ENCODE measurements at places on chromosomes 12 and 14.

GRCh38 chr12:96219700-96220206, 25.6 kb downstream of the ELK3 start:
- no peak for DNase-seq

- no peak for DNase-seq
Observed at GRCh38 chr14:34190717-34191116, 239.8 kb upstream of the EGLN3 start.

DNA sequence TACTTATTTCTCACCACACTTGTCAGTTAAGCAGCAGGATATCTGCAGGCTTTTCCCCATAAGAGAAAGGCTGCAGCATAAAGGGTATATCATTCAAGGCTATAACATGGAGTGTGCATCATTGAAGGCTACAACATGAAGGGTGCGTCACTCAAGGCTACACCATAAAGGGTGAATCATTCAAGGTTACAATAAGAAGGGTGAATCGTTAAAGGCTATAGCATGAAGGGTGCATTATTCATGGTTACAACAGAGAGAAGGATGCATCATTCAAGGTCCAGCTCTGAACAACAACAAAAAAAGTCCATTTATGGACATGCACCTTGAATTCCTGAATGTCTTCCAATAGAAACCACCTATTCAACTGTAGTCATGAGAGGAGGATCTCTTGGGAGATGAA, 32.8 kb upstream of the LUM start:
- DNase-seq: no peak

DNA sequence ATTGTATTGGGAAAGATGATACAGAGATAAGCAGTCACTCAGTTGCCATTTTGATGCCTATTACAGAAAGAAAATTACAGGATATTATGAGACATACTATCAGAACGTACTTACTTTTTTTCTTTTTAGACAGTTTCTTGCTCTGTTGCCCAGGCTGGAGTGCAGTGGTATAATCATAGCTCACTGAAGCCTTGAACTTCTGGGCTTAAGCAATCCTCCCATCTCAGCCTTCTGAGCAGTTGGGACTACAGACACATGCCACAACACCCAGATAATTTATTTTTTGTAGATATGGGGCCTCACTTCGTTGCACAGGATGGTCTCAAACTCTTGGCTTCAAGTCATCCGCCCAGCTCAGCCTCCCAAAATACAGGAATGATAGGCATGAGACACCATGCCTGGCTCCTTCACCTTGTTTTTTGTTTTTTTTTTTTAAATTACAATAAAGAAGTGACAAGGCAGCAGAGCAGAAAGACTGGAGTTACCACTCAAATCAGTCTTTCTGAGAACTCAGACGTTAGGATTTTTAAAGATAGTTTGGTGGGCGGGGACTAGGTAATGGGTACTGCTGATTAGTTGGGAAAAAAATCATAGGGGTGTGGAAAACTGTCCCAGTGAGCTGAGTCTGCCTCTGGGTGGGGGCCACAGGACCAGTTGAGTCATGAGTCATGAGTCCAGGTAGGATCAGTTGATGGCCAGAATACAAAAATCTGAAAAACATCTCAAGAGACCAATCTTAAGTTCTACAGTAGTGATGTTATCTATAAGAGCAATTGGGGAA, 11.5 kb upstream of the CPM start:
- no peak for DNase-seq

All from CD4-positive, alpha-beta T cell treated with Interleukin-15 for 4 hours (primary cell).